ENCODE measurements at places on chromosomes 7 and 10.

- no peak for DNase-seq
Observed at GRCh38 chr10:122981066-122981464, 864 bp downstream of the PSTK start.

DNA sequence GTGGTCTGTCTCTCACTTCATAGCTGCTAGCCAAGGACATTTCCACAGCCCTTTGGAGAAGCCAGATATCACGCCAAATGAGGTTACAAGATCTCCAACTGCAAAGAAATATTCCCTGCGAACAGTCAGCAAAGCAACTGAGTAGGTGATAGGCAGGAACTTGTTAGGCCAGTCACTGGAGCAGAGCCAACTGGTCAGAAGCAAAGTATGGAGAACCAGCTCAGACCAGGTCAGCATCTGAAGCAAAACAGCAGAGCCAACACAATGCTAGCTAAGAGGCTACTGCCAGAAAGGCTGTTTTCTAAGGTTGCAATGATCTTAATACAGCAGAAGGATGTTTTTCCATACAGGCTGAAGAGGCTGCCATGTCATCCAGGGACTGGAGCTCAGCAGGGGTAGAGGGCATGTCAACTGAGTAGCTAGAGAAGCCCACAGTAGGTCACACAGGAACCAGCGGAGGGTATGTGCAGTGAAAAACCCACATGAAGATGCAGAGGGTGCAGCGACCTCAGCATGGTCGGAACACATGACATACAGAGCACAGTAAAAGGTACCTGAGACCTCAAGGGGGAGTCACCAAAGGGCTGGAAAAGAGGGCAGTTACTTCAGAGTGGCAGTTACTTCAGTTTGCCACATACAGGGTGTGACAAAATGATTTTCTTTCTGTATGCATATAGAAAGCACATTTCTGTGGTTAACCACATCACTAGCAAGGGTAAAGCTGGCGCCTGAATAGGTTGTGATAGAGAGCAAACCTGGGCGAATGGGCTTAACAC lies 8.9 kb downstream of the SEC31B start:
- DNase-seq: no peak

DNA sequence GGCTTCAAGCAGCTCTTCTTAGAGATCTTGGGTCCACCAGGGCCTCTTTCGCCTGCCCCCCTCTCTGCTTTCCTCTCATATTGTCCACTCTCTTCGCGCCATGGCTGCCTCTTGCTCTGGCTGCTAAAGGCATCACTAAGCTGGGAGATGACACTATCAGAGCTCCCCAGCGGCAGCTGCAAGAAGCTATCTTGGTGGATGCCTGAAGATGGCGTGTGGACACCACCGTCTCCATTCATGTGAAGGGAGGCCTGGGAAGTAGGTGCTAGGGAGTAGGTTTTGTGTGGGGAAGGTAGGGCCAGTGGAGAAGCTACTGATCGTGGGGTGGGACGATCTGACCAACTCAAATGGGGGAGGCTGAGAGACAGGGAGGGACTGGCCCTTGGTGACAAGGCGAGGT lies 45.9 kb upstream of the PDLIM1 start:
- DNase-seq: no peak

DNA sequence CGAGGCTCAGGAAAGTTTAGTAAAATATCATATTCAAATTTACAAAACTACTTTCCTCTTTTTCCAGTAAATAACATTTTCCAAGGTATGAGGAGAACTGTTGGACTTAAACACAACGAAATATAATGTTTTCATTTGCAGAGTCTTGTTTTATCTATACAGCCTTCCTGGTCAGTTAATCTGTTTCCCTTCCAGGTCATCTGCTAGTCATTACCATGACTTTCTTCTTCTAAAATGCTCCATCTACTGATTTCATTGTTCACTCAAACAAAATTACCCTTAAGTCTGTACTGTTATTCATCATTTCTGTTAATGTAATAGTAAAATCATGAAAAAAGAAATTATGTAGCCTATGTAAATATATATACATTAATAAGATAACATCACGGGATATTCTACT lies 69.8 kb downstream of the GNAI1 start:
- DNase-seq: no peak

- no peak for DNase-seq
Observed at GRCh38 chr10:82278401-82279182, 403.6 kb downstream of the NRG3 start.

GRCh38 chr7:98968621-98969020 lies 90.3 kb downstream of the TRRAP start:
- DNase-seq: no peak

DNA sequence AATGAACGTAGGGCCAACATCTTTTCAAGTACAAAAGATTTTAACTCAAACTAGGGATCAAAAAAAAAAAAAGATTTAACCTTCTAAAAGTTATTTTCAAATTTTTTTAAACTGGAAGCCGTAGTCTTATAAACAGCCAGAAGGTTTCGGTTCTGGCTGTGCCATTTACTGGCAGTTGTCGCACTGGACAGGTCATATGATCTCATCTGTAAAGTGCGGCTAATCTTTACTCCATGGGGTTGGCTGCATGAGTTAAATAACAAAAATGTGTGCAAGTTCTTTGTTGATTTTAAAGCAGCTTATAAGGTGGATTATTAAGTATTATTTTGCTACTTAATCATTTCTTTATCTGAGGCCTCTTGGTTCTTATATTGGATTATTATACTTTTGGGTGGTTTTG lies 36.6 kb downstream of the TRUB1 start:
- DNase-seq: no peak

GRCh38 chr7:156932006-156932405 lies 17.5 kb upstream of the NOM1 start:
- DNase-seq: no peak

DNA sequence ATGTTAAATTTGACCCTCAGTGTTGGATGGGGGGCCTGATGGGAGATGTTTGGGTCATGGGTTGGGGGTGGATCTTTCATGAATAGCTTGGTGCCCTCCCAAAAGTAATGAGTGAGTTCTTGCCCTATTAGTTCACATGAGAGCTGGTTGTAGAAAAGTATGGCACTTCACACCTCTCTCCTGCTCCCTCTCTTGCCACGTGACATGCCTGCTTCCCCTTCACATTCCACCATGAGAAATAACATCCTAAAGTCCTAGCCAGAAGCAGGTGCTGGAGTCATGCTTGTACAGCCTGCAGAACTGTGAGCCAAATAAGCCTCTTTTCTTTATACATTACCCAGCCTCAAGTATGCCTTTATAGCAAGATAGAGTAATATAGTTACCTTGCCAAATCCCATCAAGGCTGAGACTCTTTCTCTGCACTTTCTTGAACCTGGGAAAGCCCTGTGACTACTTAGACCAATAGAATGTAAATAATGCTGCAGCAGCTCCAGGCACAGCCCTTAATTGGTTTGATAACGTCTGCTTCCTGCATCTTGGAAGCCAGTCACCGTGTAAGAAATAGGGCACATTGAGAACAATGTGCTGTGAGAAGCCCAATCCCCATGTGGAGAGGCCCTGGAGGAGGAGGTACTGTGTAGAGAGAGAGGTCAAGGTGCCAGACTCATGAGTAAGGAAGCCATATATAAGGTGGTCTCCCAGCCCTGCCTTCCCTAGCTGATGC lies 88.0 kb upstream of the NAMPT start:
- no peak for DNase-seq

GRCh38 chr10:86361156-86362128 lies 5.2 kb downstream of the GRID1 start:
- no peak for DNase-seq

GRCh38 chr7:94397722-94398121 lies 3.0 kb downstream of the COL1A2 start:
- no peak for DNase-seq

GRCh38 chr10:61882621-61883370 lies 18.7 kb upstream of the ARID5B start:
- DNase-seq: no peak

DNA sequence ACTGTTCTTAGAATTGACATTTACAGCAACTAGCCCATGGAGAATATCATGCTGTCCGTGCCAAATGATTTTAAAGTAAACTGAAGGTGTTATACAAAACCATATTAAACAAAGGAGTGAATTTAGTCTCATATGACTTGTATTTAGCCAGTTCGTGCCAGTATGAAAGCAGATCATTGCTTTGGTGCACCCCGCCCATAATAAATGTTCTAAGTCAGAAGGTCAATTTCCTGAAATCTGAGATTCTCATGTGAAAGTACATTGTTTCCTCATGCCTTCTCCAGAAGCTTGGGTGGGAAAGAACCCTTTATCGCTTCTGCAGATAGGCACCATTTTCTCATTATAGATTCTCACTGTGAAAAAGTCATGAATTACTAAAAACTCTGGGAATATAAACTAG lies 106.4 kb downstream of the CAMK1D start:
- DNase-seq: peak; percentile 9

DNA sequence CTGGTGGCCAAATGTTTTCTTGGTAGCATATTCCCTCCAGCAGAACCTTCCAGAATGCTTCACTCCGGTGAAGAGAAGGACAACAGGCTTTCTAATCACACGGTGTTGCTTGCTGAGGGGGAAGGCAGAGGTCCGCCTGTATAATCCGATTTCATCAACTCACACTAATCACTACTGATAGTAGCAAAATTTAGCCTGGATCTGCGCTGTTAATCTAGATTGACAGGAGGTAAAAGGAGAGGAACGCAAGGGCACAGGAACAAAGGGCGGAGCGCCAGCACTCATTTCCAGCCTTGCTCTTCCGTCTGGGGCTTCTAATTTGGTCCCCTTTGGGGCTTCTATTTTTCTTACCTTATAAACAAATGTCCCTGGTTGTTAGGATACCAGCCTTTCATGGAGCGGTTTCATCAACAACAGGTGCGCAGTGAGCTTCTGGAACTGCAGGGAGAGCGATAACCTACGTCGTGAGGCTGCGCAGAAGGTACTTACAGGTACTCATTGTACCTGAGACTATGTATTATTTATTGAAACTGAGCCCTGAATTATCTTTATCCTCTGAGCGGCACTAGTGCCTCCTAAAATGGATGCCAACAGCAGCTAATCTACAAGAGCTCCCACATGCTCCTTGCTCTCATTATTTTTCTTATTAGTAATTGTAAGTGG lies 150.6 kb downstream of the CACNB2 start:
- DNase-seq: no peak

GRCh38 chr10:61896854-61897661 lies 4.4 kb upstream of the ARID5B start:
- DNase-seq: no peak

GRCh38 chr7:149409895-149410294 lies 51.0 kb downstream of the ZNF777 start:
- DNase-seq: no peak

DNA sequence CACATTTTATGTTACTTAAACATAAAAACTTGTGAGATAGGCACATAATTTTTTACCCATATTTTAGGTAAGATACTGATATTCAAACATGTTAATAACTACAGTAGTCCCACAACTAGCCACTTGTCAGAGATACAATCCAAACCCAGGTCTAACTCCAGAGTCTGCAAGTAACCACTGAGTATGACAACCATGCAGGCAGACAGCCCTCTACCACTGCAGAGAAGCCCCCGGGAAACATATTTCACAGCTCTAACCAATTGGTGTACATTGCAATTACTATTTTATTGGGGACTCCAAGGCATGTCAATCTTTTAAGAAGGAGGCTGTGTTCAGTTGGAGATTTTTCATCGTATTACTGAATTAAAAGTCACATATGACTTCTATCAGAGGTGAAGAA lies 107.2 kb upstream of the FAM133B start:
- DNase-seq: no peak

DNA sequence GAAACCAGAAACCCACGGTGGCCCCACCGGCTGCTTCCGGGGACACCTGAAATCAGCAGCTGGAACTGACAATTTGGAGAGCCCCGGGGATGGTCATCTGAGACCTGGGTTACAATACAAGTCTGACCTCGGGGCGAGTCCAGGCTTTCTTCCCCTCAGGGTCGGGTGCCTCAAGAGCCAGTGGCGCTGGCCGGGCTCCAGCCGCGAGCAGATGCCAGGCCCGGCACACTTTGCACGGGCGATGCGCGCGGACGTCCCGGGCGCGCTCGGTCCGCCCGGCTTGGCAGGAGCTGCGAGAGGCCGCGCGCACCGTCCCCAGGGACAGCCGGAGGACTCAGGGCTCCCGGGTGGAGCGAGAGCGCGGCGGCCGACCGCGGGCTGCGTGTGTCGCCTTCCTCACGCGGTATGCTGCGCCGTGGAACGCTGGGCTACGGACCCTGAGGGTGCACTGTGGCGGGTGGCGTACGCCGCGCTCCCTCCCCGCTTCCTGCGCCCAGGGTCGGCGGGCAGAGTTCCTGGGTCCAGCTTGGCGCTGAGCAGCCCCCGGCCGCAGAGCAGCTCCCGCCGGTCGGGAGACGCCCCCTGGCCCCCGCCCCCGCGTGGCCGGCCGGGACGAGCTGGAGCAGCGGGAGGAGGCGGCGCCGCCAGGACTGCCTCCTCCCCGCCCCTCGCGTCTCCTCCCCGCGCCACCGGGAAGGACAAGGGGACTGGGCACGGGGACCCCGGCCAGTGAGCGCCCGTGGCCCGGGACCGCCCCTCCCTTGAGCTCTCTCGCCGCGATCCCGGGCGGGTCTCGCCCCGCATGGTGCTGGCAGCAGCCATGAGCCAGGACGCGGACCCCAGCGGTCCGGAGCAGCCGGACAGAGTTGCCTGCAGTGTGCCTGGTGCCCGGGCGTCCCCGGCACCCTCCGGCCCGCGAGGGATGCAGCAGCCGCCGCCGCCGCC lies at the start of gene RBM20:
RBM20 (plus strand) TSS at position 684 of the 945 bp plus-strand sequence; CDS start at position 803, 119 bp downstream.
- no peak for DNase-seq

DNA sequence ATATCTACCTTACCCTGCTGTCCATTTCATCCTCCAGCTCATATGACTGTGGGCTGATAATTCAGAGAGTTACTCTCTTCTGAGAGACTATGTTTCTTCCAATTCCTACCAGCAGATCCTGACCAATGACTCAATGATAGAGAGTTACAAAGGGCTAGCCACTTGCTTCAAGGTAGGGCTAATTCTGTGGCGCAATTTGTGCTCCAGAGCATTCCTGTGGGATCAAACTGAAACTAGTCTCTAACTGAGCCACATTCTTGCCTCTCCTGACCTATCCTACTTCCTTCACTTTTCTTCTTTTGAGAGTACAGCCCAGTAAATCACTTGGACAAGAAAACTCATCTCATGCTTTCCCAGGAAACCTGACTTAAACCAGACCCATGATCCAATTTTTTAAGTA lies 17.9 kb upstream of the ASZ1 start:
- DNase-seq: no peak

GRCh38 chr7:151122276-151122675 lies 36.0 kb downstream of the AGAP3 start:
- DNase-seq: no peak

Measured in BJ (cell line).